Neural crest cell (in vitro differentiated cells): ENCODE measurements at places on chromosomes 7 and 10.

DNA sequence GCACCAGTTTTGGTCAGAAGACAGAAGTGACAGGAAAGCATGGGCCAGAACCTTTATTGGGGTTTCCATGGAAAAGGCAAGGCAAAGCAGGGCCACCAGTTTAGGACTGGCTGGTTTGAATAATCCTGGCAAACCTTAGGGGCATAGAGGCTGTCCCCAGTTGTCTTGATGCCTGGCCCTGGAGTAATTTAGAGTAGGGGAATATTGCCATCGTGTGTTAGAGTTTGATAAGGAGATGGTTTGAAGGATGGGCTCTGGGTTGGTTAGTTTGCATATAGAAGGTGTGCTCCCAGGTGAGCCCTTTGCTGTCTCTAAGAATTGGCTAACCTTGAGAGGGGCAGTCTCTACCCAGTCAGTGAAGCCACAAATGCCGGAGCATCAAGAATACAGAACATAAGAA lies 79.6 kb downstream of the ZNF777 start:
- no peak for DNase-seq

DNA sequence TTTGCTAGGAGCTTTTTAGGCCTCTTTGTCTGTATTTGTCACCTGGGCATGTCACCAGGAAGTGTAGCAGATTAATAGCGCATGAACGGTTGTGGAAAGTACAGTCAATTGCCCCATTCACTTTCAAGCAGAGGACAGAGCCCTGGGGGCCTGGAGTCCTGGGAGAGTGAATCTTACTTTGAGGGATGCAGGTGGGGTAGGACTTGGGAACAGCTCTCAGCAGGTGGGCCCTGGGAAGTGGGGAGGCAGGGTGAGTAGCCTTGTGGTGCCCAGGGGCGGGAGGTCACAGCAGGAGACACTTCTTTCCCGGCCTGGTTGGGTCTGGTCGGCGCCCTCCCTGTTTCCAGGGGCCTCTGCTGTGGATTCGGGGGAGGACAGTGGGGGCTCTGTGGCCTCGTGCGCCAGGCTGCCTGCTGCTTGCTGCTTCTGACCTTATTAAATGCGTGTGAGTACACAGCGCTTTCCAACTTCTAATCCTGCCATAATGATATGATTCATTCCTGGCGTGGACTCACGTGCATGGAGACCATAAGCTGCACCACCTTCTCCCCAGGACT lies 51.6 kb upstream of the AQP1 start:
- DNase-seq = no peak

DNA sequence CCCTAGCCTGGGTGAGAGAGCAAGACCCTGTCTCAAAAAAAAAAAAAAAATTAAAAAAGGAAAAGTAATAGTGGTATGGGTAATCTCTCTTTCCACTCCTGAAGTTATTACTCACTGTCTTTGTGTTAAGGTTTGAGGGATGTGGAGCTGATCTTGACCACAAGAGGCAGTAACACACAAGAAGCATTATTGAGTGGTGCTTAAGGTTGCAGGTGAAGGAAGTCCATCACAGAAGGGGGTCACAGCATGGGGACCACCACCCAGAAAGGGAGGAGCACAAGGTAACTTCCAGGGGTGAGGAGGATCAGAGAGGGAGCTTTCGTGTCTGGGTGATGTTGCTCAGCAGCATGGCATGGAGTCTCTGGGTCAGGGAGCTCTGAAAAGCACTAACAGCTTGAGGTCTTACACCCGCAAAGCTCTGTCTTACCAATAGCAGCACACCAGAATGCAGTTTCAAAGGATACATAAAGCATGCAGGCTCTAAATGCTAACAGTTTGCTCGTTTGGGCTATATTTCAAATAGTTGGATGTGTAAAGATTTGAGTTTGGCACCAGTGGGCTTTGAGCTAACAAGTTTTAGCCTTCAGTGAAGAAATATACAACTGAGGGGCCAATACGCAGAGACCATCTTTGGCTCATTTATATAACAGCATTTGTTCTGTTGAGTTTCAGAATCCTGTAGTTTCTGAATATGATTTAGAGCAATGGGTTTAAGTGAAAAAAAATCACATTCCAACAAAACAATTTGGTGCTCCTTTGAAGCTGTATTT lies 100.4 kb upstream of the DNAJC1 start:
- DNase-seq = no peak

DNA sequence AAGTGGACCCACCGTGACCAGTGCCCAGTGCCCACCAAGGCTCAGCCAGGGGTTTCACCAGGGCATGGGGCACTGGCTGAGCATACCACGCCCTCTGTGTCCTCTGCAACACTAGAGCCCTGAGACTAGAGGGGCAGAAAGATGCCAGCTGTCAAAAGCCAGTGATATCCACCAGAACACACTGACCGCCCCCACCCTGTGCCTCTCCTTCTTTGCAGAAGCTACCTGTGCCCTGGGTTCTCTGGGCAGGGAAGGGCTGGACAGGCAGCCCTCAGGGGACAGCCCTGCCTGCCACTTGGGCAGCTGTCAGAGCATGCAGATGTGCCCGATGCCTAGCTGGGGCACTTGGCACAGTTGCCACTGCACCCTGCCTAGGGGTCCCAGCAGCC lies 494 bp downstream of the VSIR start:
- no peak for DNase-seq

DNA sequence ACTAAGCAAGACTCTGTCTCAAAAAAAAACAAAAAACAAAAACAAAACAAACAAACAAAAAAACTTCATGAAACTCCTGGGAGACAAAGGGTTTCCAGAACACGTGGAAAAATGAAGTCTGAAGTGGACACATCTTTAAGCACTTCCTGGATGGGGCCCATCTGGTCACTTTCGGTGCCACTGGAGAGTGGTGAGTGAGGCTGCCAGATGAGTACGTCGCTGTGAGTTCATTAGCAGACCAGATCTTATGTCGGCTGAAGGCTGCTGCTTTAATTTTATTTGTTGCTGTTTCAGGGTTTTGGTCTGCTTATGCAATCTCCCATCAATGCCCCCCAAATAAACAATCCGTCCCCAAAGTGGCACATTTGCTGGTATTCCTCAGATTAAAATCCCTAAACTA lies 64.4 kb downstream of the NPTX2 start:
- no peak for DNase-seq

- no peak for DNase-seq
These were observed 55.9 kb upstream of the MXI1 start for GRCh38 chr10:110151467-110151866.

DNA sequence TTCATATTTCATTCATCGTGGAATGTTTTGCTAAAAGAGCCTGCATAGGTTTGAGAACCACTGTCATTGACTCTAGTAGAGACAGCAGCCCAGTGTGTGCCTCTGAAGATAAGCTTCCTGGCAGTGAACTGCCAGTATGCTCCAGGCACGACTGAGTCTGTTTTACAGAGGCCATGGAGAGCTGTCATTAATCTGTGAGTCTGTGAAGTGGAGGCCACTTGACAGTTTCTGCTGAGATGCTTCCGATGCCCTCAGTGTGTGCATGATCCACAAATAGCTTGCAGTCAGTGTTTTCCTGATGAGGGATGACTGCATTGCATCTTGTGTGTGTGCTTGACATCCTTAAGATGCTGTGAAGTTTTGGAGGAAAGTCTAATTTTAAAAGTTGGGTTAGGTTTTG lies 162.2 kb downstream of the PFKFB3 start:
- no peak for DNase-seq

- no peak for DNase-seq
These were observed 147.7 kb downstream of the PTPN20 start for GRCh38 chr10:47058961-47059391.

GRCh38 chr10:72171175-72171630 lies 44.6 kb upstream of the ANAPC16 start:
- no peak for DNase-seq

GRCh38 chr7:6651851-6652445 lies 14.8 kb downstream of the ZNF316 start:
- no peak for DNase-seq

DNA sequence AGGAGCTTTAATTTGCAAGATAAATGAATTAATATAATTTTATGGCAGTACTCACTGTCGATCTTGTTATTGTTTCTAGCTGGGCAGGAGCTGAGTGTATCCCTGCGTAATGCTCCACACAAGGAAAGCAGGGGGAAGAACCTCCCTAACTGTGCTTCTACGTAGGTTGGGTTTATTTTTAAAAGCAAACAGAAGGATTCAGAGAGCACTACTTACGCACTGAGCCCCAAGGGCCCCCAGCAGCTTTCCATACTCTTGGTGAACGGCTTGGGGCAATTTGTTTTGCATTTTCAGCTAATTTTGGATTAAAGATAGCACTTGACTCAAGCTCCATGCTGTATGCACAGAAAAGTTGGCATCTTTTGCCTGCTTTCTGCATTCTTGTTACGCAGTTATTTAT lies 9.6 kb downstream of the DUSP5 start:
- no peak for DNase-seq

- DNase-seq = no peak
These were observed 39.9 kb downstream of the CALML3 start for GRCh38 chr10:5564537-5565204.

DNA sequence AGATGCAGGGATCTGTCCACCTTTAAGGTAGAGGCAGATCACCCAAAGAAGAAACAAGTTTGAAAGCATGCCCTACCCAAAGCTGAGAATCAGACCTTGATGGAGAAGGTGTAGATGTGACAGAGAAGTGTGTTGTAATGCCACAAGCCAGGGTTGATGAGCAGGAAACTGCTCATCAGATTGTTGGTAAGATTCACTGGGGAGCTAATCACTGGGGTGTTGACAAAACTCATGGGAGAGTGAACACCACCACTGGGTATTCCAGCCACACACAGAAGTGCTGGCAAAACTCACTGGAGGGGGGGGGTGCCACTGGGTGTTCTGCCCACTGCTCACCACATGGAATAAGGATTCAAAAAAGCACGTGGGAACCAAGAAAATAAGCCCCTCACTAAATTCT lies 95.2 kb downstream of the IQUB start:
- no peak for DNase-seq

DNA sequence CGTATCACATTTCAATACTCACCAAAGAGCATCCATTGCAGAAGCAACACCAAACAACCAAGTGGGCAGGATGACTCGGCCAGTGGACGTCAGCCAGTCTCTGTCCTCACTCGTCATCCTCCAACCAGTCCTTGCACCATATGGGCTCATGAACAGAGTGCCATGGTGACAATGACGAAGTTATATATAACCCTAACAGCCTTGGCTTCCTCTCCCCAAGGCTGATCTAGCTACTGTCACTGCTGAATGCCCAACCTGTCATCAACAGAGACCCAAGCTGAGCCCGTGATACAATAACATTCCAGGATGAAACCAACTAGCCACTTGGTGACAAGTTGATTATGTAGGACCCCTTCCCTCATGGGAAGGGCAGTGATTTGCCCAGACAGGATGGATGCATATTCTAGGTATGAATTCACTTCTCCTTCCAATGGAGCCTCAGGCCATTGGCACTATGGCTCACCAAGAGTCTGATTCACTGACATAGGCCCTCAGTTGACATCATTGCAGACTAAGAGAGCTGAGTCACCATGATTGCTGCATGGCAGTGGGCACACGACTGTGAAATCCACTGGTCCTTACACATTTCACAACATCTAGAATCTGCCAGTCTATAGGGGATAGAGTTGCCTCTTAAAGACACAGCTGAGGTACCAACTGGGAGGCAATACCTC lies 26.3 kb upstream of the PPIF start:
- DNase-seq = no peak

- no peak for DNase-seq
These were observed 55.1 kb upstream of the FHIP2A start for GRCh38 chr10:114766470-114766869.

DNA sequence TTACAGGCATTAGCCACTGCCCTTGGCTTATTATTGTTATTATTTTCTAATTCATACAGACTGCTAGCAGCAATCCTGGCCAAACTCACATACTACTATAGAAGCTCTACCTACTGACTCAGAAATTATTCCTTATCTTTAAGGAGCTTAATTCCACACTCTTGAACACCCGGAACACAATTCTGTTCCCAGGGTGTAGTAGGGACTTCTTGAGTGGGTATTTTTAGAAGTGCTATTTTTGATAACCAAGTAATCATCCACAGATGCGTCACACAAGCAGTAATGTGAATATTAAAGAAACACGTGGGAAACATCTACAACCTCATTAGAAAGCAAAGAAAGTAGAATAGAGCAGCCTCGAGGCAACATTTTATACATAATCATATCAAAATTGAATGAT lies 149.2 kb downstream of the PTEN start:
- DNase-seq = no peak

- no peak for DNase-seq
These were observed 28.7 kb downstream of the RBM48 start for GRCh38 chr7:92557249-92557648.

- no peak for DNase-seq
These were observed 571.0 kb downstream of the SH2D4B start for GRCh38 chr10:81108516-81109199.

GRCh38 chr10:100977436-100977835 lies 8.1 kb downstream of the SEMA4G start:
- no peak for DNase-seq

- DNase-seq = no peak
These were observed at the start of gene TDRD1 for GRCh38 chr10:114179148-114179547. TDRD1 (plus strand) TSS chr10:114179353; CDS start chr10:114187832, 8,479 bp downstream.

DNA sequence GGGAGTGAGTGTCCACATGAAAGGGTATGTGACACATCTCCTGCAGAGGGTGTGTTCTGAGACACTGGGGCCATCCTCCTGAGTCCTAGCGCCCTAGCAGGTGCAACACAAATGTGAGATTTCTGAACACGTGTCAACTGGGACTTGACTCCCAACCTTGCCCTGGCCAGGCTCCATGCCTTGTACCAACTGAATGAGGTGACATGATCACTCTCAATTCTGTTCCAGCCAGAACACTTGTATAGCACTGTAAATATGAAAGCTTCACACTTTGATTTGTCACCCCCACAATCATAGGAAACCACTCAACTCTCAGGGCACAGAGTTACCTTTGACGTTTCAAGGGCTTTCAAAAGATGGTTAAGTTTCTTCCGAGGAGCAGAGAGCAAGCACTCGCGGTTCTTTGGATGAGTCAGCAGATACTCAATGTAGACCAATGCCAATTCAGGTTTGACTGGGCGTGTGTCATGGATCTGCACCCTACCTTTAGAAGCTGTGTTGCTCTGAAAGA lies 48.6 kb downstream of the NCAPG2 start:
- no peak for DNase-seq

DNA sequence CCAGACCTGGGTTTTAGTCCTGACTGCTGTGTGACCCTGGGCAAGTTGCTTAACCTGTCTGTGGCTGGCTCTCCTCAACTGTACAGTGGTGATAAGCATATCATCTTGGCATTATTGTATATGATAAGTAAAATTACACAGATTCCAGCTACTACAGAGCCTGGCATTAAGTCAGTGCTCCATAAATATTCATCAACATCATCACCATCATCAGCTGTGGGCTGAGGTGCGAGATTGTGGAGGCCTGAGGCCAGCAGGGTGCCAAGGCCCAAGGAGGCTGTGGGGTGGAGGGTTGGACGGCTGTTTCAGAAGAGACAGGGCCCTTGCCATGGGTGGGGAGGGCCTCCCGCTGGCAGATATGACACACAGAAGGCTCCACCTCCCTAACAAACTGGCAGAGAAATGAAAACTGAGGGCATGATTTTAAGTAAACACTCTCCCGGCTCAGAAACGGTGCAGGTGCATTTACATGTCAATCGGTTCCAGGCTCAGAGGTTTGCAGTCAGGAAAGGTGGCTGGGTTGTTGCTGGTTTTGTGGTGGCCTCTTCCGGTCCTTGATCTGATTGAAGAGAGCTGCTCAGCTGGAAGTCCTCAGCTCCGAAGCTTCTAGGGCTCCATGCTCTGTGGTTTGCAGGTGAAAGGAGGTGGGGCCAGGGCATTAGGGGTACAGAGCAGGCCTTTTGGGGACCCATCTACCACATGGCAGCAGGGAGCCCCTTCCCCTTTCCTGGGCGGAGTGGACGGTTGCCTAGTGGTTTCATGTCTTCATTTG lies 10.2 kb downstream of the CRYGN start:
- no peak for DNase-seq

- no peak for DNase-seq
These were observed 278.0 kb upstream of the KLF14 start for GRCh38 chr7:131011976-131012375.
